ENCODE measurements at places on chromosomes 5 and 9.
A peak's percentile ranks its signal among the peaks of the same experiment; 100 is the strongest.

DNA sequence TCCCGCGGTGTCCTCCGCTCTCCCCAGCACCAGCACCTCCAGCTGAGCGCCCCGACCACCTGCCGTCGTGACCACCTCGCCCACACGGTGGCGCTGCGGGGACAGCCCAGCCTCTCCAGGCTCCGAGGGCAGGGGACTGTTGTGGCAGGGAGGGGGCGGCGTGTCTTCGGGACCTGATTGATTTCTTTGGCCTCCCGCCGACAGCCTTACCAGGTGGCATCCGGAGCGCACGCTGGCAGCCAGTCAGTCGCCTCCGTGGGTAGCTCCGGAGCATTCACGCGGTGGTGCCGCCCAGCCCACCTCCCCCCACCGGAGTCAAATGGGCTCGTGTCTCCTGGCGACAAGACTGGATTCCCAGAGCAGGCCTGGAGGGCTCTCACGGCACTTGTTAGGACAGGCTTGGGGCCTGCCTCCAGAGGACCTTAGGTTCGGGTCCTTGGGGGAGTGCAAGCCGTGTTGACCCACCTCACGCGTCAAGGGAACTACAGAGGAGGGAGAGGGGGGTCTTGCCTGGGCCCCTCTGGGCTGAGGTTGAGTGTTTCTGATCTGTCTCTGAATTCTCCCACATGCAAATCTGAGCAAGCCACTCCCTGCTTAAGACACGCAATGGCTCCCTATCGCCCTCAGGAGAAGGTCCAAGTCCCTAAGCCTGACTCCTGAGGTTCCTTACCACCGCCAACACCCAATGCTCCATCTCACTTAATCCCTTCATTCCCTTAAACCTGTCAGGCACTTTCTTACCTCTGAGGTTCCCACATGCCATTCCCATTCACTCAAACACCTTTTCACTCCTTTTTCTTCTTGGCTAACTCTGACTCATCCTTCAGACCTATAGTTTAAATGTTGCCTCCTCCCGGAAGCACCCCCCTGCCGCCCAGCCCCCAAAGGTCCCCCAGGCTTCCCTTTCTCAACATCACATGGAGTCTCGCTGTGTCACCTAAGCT, 51.2 kb upstream of the GGTA1 start:
- DNase-seq = peak; percentile 93

- no peak for DNase-seq
Observed at GRCh38 chr9:20573023-20573422, 49.3 kb downstream of the MLLT3 start.

- DNase-seq = peak; percentile 29
Observed at GRCh38 chr9:38162332-38163211, 93.5 kb upstream of the SHB start.

GRCh38 chr5:147400881-147401280, 109.0 kb downstream of the DPYSL3 start:
- DNase-seq = no peak

All from HAP-1 (cell line).